Stimulated activated CD8-positive, alpha-beta memory T cell treated with anti-CD3 and anti-CD28 coated beads, Interleukin-4, amount 100 ng/mL, for 4 hours (primary cell): ENCODE measurements at places on chromosomes 12 and 14.

- DNase-seq = no peak
Measured at GRCh38 chr12:126383506-126383905, 1318.3 kb downstream of the AACS start.

DNA sequence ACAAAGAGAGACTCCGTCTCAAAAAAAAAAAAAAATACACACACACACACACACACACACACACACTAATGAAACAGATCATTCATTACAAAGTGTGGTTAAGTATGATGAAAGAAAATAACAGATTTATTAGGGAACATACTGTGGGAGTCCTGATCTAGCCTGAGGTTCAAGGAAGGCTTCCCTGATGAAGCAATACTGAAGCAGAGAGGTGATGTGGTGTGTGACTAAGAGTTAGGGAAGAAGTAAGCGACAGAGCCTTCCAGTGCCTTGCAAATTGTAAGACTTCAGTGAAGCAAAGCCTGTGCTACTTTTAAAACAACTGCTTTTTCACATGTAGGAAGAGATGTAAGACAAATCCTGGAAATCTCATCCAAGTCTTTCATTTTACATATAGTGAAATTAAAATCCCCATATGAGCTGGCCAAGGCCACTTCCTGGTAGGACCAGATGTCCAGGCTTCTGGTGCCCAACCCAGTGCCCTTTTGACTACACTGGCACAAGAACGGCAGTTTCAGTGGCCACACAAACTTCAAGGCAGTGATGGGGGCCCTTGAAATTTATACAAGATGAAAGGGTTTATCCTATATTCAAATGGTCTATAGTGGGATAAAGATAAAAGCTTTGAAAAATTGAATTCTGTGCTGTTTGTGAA is 86.2 kb downstream of the STON2 start:
- DNase-seq = no peak

DNA sequence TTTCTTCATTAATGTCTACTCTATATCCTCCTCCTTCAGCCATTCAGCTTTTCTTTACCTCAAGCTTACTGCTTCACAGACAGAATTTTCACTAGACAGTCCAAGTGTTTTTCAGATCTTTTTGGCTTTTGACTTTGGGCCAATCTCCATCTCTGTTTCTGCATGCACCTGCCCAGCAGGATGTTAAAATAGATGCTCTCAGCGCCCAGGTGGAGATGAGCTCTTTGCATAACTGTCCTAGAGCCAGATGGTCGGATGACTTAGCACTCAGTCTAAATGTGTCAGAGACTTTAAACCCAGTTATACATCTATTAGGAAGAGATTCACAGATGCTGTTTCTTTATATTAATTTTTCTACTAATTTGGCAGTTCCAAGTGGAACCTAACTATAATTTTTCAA is 80.3 kb upstream of the SSTR1 start:
- no peak for DNase-seq

- no peak for DNase-seq
Measured at GRCh38 chr14:45095143-45095542, 11.2 kb downstream of the PRPF39 start.

GRCh38 chr12:45580356-45580969 is 149.0 kb upstream of the ARID2 start:
- no peak for DNase-seq

DNA sequence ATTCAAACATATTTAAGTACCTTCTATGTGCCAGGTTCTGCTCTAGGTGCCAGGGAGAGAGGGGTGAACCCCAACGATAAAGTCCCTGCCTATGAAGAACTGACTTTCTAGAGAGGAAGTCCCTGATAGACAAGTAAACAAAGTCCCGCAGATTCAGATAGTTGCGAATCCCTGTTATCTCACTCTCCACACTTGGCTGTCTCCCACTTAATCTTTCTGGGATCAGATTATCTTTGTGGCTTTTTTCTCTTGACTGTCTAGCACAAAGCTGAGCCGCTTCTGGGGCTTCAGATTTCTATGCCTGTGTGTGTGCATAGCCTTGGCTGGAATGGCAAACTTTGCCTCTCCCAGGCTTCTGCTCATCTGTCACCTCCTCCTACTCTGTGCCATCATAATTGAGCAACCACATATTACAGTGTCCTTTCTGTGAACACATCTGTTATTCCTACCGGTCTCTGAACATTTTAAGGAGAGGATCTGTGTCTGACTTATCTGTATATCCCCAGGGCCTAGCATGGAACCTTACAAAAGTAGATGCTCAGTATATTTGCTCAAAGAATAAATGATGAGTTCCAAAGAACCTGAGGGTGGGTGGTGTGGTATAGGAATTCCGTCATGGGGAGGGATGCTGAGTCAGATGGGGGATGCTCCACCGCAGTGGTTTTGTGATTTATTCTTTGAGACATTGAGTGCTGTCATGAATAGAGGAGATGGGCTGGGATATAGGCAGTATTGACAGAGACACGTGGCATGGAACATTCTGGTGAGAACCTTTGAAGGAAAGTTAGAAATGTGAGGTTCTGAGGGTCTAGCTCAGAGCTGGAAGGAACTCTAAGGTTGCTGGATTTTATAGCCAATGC is 28.5 kb downstream of the RGS6 start:
- DNase-seq = no peak

DNA sequence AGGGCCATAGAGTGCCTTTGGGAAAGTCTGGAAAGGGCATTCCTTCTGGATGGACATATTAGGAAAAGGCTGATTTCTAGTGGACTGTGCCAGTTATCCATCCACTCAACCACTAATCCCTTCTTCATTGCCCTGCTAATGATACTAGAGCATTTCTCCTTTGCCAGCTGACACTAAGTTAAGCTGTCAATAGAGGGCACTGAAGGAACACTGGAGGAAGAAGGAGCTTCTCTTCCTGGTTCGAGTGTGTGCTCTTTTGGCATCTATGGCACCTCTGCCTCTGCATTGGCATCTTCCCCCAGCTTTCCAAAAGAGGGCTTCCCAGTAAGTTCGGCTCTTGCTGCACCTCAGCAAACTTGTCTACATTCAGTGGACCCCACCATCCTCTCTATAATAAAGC is 165.4 kb downstream of the DERA start:
- no peak for DNase-seq

DNA sequence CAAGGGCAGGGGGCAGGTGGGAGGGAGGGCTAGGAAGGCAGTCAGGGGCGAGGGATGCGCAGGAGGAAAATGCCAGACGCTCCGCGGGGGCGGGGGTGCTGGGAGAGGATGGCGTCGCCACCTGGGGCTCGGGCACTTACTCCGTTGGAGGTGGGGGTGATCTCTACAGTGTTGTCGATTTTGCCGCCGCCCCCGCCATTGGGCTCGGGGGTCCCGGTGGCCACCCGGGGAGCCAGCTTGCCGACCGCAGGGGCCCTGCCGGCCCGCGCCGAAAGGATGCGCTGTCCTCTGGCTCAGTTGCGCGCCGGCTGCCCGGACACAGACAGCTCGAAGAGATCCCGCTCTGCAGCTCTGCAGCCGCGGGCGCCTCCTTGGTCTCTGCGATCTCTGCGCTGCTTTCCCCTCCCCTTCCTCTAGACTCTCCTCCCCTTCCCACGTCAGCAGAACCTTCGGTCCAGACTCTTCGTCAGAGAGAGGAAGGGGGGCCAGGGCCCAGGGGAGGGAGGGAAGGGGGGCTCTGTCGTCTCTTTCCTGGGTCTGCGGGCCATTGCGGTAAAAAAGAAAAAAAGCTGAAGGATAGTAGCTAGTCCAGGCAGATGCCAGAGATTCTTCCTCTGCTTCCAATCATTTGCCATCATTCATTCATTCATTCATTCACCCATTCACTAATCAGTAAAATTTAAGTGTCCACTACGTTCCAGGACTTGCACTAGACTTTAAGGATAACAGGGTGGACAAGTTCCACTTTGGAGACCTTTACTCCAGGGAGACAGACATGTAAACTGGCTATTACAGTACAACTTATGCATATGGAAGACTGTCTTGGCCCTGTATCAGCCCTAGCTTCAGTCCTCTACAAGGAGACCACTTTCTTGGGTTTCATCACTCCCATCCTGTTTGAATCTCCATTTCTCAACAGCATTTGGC is at the start of gene SLC22A17:
Gene SLC22A17, minus strand, starts transcription at position 382 of the 927 bp plus-strand sequence.
- peak; percentile 5 for DNase-seq

GRCh38 chr12:53998110-53998899 is 1.7 kb upstream of the HOXC9 start:
- no peak for DNase-seq

DNA sequence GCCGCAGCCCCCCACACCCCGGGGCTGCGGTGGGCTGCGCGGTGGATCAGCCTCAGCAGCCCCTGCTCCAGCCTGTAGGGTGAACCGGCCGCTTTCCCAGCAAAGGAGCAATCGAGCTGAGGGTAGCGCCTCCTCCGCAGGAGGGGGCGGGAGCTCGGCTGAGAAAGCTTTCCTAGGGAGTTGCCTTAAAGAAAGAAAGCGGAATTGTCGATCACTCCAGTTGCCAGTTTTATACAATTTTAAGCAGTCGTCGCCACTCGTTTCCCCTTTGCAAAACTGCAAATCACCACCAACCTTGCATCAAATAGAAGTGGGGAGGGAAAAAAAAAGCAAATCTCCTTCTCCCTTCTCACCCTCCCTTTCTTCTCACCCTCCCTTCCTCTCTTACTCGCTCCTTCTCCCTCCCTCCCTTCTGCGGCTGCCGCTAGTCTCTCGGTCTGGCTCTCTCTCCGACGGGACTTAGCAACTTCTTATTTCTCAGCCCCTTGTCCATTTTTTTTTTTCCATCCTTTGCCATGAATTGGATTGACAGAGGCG is at the start of gene PDE3A:
Gene PDE3A, plus strand, starts transcription at position 424 of the 537 bp plus-strand sequence. CDS start 748 bp downstream, outside the sequence.
- DNase-seq = no peak

- DNase-seq = no peak
Measured at GRCh38 chr12:99435095-99435791, 212.3 kb upstream of the GARIN6 start.

DNA sequence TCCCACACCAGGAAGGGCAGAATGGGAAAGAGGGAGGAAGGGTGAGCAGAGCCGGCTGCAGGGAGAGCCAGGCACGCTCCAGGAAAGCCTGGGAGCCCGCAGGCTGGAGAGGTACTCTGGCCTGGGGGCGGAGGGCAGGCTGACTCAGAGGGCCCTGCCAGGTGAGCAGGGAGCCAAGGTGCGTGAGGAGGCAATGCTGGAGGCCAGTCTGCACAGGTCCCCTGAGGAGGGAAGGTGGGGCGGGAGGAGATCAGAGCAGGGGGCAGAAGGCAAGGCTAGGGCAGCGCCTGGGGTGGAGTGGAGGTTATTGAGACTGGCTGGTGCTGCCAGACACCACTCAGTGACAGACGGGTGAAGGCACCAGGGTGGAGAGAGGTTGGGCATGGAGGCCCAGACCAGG is 385.0 kb downstream of the BCL11B start:
- DNase-seq = no peak

DNA sequence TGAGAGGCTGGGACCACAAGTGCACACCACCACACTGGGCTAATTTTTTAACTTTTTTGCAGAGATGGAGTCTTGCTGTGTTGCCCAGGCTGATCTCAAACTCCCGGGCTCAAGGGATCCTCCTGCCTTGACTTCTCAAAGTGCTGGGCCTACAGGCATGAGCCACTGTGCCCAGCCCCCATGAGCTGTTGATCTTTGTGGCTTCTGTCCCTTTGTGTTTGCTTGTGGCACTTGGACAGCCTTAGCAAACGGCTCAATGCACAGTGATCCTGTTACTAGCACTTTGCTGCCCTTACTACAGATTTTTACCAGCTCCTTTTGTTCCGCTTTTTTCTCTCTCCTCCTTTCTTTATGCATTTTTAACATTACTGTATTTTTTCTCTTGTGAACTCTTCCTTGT is 25.3 kb upstream of the EVL start:
- DNase-seq = no peak

- DNase-seq = no peak
Measured at GRCh38 chr12:1920436-1920835, 2.0 kb upstream of the CACNA2D4 start.

- no peak for DNase-seq
Measured at GRCh38 chr14:24165785-24166184, 4.7 kb downstream of the IRF9 start.

DNA sequence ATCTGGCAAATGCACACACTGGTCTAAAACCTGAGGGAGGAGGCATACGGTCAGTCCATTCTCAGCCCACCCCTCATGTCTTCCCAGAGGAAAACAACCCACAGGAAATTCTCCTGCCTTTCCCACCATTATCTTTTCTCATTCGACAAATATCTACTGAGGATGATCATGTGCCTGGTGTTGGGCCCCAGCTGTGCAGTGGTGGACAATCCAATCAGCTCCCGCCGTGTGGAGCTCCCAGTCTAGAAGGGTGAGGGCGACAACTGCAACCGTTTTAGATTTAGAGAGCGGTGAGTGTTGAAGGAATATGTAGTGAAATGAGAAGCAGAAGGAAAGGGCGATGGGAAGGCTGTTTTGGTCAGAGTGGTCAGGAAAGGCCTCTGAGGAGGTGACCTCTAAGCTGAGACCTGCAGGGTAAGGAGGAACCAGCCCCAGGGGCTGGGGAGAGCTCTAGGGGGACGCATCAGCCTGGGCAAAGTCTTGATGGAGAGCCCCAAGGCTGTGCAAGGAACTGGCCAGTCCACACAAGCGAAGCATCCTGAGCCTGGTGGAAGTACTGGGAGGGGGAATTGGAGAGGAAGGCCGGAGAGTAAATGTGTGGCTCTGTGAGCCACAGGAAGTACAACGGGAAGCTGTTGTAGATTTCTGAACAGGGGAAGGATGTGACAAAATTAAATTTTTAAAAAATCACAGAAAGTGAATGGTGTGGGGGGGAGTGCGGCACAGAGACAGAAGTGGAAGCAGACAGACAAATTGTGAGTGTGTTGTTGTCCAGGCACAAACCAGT is 192.8 kb downstream of the NTF3 start:
- DNase-seq = no peak

GRCh38 chr12:122422730-122423257 is 325 bp upstream of the CLIP1 start:
- DNase-seq = no peak

- DNase-seq = no peak
Measured at GRCh38 chr12:103181366-103182152, 224.1 kb downstream of the ASCL1 start.

GRCh38 chr12:8953773-8954402 is 4.4 kb upstream of the M6PR start:
- DNase-seq = no peak

- DNase-seq = no peak
Measured at GRCh38 chr12:10672231-10672868, 1.5 kb downstream of the STYK1 start.
